Stimulated activated CD8-positive, alpha-beta memory T cell treated with anti-CD3 and anti-CD28 coated beads, Interleukin-7, amount 100 ng/mL, for 48 hours (primary cell): ENCODE measurements at places on chromosomes 11 and 22.

- no peak for DNase-seq
These were observed at the start of gene KCNC1 for GRCh38 chr11:17734418-17734911. Gene KCNC1, plus strand, starts transcription at chr11:17734781. Its CDS starts 1,222 bp downstream, at chr11:17736003.

- no peak for DNase-seq
These were observed 178.8 kb upstream of the MTMR2 start for GRCh38 chr11:96102664-96103078.

- no peak for DNase-seq
These were observed 1.8 kb downstream of the ARRB1 start for GRCh38 chr11:75349521-75350116.

DNA sequence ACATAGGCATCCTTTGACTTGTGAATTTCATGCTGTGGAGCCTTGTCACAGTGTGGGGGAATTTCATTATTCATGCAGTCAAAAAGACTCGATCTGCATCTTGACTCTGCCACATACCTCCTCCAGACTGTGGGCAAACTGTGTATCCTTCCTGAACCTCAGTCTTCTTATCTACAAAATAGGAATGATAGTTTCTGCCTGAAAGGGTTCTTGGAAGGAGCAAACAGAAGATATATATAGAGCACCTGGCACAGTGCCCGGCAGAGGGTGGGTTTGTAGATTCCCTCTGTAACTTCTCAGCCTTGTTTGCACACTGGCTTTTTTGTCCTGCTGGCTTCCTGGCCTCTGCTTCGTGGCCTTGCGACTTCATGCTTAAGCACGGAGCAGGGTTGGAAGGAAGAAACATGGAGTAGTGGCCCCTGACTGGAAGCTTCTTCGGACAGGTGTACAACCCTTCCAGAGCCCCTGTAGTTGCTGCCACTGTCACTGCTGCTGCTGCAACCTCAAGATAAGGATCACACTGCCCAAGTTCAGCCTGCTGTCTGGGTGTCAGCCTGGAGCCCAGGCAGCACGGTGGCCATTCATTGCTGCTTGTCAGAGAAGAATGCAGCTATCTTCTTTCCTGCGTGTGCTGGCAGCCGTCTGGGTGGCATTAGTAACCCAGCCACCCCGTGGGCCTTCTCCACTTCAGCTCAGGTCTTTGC, 106.4 kb downstream of the MICAL2 start:
- DNase-seq, result no peak

DNA sequence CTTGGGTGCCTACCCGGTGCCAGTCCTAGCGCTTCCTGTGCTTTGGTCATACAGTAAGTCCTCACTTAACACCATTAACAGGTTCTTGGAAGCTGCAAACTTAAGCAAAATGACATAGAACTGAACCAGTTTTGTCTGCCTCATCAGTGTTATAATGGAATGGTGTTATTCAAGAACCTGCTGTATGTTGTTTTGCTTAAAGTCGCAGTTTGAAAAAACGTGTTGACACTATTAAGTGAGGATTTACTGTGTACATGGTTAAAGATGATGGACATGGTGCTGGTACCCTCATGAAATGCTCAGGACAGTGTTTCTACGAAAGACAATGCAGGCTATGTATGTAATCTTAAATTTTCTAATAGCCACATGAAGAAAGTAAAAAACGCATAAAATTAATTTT, 41.3 kb downstream of the PPP6R3 start:
- DNase-seq, result no peak

GRCh38 chr11:25628030-25628429, 703.9 kb upstream of the ANO3 start:
- no peak for DNase-seq

- no peak for DNase-seq
These were observed 38.1 kb downstream of the FAM76B start for GRCh38 chr11:95751515-95751914.

DNA sequence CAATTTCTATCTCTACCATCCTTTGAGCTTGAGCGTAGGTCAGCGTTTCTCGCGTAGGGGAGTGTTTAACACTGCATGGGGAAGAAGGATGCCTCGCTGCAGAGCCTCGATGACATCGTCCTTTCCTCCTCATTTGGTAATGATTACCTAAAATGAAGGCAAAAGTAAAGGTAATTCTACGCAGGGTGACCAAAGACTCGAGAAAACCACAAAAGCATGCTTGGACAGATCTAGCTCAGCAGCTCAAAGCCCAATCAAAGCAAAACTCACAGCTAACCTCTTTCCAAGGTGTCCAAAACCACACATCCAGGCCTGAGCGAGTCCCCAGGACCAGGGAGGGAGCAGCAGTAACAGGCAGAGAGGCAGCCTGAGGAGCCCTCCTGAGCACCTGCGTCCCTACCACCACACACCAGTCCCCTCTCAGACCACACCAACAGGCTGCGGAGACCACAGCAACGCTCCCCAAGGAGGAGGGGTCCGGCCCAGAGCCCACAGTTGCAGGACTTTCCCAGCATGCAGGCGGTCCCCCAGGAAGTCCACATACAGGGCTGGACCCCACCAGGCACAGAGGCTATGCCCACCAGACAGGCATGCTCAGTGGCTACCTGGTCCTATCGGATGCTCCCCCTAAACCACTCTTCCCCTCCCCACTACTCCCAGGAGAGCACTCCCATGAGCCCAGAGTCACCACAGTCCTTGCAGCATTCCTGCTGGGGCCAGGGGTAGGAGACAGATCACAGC, 3.3 kb downstream of the BRD1 start:
- DNase-seq, result no peak
